ENCODE measurements at places on chromosomes 2 and 18.

DNA sequence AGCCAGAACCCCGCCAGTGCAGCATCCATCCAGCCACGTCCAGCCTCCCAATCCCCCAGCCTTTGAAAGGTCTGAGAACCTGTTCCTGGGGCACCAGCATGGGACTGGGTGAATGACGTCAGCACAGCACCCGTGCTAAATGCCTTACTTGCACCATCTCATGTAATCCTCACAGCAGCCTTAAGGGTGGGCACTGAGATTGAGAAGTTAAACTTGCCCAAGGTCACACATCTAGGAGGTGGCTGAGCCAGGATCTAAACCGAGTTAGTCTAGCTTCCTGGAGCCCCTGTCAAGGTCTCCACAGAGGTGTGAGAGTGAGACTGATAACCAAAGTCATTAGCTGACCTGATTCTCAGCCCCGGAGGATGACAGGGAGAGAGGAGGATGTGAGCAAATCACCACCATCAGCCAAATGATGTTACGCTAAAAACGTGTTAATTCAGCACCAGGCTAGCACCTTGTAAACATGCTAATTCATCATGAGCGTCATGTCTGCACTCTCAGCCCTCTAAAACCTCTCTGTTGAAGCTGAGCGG is 4.6 kb downstream of the CD8A start:
- no peak for DNase-seq

- no peak for DNase-seq
Observed at GRCh38 chr2:143726151-143726845, 597.1 kb downstream of the ARHGAP15 start.

DNA sequence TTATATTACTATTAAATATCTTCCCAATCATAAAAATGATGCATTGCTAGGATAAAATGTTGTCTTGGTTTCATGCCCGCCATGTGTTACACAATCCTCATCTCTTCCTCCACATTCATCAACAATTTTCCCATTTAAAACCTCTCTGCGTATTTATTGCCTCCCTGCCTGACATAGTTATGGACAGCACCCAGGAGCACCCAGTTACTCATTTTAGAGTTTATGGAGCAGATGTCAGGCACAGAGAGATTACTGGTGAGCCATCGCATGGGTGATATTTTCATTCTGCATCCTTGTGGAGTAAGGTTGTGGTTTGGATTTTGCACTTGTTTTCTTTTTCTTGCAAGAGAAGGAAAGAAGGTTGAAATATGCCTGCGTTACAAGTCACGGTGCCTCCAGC is 116.7 kb upstream of the NPAS2 start:
- DNase-seq: no peak

DNA sequence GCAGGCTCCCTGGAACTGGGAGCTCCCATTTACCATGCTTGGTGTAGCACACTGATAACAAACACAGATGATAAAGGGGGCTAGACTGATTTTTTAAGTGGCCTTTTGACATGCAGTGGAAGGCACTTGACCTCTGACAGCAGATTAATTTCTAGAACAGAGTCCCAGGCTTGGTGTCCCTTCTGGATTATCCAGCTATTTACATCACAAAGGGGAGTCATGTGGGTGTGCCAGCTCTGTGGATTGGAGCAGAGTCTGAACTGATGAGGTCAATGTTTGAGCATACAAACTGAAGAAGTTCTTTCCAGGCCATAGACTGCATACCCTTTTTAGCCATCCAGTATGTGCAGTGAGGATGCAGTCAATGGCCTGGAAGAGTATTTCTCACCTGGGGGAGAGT is 31.5 kb upstream of the SIX2 start:
- DNase-seq: no peak

DNA sequence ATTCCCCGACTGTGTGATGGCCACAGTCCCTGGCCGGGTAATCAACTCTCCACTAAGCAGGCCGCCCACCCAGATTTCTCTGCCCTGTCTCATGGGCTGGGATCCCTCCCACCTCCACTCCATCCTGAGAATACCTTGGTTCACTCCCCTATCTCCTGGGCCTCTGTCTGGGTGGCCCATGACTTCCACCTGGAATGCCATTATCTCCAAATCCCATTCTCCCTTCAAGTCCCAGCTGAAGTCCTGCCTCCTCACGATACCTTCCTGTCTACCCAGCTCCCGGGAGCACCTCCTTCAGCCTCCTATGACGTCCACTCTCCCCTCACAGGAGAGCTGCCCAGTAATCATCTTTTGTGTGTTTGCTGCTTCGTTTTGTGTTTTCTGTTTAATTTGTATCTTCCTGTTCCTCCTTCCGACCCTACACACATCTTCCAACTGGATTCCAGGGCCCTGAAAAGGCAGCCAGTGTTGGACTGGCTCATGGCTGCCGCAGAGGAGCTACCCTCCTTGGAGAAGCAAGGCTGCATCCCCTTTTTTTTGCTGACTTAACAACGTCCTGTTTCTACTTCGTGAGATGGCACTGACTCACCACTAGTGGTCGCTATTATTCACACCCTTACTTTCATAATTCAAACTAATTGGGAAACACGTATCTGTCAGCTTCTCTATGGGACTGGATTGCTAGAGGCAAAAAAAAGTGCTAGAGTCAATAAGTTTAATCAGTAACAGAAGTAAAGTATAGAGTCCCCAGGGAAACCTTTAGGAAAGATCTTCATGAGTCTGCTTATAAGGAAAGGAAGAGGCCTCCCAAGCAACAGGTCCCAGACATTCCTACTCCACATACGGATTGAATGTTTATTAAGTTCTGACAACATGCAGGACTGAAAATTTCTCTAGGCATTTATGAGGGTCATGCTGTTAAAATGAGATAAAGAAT is 171.9 kb upstream of the GATA6 start:
- no peak for DNase-seq

GRCh38 chr2:231674587-231675338 is 33.6 kb upstream of the PTMA start:
- peak; percentile 41 for DNase-seq

- DNase-seq: no peak
Observed at GRCh38 chr18:45876161-45876560, 50.7 kb downstream of the SIGLEC15 start.

- no peak for DNase-seq
Observed at GRCh38 chr2:41847744-41848441, 199.9 kb upstream of the PKDCC start.

DNA sequence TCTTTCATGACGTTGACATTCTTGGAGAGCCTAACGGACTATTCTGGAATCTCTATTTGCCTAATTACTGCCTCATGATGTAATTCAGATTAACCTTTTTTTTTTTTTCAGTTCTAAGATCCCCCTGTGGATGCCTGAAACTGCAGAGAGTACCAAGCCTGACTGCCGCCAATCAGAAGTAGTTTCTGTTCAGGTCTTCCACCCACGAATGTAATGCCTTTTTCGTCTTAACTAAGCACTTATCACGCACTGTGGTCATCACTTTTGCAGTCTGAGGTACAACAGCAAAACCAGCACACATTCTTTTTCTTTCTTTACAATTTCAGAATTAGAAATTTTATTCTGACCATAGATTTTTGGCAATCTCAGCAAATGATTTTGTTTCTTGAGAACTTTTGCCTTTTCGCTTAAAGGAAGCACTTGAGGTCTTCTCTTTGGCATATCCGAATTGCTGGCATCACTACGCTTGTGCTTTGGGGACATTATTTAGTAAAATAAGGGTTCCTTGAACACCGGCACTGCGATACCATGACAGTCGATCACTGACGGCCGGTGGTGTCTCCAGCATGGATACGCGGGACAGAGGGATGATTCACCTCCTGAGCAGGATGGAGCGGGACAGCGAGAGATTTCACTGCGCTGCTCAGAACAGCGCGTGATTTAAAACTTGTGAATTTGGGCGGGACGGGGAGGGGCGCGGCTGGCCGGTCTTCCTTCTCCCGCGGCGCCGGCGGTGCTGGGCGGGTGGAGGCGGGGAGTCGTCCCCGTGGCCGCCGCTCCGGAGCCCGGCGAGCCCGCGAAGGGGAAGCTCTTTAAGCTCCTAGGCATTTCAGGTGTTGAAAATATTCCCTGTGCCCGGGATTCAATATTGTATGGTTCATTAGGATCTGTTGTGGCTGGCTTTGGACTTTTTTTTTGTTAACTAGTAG is 32.0 kb upstream of the GPR55 start:
- DNase-seq: no peak

DNA sequence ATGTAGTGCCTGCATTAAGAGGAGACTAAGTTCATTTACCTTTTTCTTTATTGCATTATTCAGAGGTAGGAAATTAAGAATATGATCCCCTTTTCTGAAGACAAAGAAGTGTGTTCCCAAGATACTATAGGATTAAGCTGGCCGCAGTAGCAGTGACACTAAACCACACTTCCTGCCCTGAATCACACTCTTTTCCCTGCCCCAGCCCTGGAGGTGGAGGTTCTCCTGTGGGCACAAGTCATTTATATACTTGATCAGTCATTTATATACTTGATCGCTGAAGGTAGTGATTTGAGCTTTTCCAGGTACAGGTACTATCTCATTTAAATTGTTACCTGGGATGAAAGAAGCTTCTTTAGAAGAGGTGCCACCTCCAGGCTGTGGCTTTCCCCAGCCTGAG is 78.6 kb downstream of the ARMC9 start:
- DNase-seq: no peak

DNA sequence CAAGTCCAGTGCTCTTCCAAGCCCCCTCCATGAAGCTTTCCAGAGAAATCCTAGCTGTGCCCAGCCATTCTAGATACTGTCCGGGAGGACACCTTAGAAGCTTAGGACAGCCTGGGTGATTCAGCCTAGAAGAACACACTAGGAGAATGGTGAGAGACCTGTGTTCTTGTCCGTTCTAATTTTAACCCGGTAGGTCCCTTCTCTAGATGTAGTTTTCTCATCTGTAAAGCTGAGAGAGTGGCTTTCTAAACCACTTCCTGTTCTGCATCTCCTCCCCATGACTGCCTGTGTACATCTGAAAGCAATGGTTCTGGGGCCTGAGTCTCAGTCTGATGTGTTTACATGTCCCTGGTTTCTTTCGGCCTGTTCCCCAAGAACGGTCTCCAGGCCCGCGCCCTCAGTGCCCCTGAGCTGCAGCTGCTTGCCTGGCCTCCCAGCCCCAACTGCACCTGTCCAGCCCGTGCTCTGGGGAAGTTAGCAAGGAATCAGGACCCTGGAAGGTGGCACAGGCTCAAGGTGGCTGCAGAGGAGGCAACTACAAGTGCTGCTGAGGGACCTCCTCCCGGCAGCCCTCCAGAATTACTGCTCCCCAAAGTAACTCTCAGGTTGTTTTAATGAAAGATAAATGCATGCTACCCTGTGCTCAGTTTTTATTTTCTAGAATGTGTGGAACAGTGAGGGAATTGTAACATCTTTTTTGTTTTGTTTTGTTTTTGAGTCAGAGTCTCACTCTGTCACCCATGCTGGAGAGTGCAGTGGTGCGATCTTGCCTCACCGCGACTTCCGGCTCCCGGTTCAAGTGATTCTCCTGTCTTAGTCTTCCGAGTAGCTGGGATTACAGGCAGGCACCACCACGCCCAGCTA is 105.9 kb downstream of the LBH start:
- DNase-seq: peak; percentile 43

- DNase-seq: no peak
Observed at GRCh38 chr2:98180456-98180855, 93.5 kb downstream of the VWA3B start.

DNA sequence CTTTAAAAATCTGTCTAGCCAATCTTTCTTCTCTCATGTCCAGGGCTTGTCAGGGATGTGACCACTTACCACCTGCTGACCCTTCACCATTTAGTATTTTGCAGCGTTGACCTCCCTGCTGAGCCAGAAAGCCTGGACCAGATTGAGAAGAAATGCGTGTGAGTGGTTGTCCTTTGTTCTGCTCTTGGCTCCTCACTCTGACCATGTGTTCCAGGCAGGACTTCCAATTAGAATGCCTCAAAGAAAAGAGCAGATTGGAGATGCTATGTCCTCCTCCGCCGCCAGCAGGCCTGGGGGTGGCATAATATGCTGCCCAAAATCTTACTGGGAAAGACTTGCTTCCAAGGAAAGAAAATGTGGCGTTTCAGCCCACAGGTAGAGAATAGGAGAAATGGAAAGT is 894.1 kb downstream of the SLC4A3 start:
- DNase-seq: no peak

GRCh38 chr2:168713325-168713724 is 89.1 kb upstream of the NOSTRIN start:
- no peak for DNase-seq

DNA sequence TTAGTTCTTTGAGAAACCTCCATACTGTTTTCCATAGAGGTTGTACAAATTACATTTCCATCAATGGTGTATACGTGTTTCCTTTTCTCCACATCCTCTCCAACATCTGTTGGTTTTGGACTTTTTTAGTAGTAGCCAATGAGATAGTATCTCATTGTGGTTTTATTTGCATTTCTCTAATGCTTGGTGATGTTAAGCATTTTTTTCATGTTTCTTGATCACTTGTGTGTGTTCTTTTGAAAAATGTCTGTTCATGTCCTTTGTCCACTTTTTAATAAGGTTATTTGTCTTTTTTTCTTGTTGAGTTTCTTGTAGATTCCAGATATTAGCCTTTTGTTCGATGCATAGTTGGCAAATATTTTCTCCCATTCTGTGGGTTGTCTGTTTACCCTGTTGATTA is 392.3 kb upstream of the ZEB2 start:
- no peak for DNase-seq

- DNase-seq: no peak
Observed at GRCh38 chr2:23127465-23127864, 257.5 kb upstream of the KLHL29 start.

DNA sequence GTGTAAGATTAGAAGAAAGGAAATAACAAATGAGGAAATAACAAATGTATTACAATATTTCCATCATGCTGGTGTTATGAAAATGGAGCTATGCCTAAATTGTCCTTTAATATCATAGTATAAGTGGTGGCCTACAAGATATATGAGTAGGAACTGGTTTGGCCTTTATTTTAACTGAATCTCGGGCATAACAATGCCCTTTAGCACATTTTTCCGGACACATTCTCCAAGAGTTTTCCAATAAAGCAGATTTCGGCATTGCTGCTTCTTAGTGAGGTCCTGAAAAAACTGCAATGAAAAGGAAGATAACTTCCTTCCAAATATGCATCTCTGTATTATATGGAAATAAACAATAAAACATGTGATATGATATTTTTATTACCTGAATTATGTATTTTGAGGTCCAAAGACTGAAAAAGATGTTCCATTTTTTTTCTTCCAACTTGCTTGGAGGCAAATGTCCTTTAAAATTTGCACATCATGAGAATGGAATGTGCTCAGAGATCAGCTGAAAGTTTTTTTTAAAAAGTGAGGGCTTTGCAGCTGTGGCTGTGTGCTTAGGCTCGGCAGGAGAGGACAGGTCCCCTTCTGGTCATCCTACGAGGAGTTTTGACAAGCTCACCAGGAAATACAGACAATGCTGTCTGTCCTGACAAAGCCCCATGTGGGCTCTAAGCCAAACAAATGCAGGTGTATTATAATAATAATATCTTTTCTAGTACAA is 132.3 kb upstream of the RND3 start:
- DNase-seq: no peak

- no peak for DNase-seq
Observed at GRCh38 chr2:15346624-15347023, 214.5 kb downstream of the NBAS start.

- DNase-seq: no peak
Observed at GRCh38 chr2:109694190-109694589, 80.0 kb downstream of the SOWAHC start.

- no peak for DNase-seq
Observed at GRCh38 chr2:86492048-86492453, 50.9 kb downstream of the KDM3A start.

- DNase-seq: no peak
Observed at GRCh38 chr2:309148-309953, 21.5 kb upstream of the ALKAL2 start.

GRCh38 chr2:100818003-100818605 is 1.8 kb upstream of the NPAS2 start:
- DNase-seq: no peak
